Uterus (tissue), 4 donors: ENCODE measurements at places on chromosomes 1 and 21.

DNA sequence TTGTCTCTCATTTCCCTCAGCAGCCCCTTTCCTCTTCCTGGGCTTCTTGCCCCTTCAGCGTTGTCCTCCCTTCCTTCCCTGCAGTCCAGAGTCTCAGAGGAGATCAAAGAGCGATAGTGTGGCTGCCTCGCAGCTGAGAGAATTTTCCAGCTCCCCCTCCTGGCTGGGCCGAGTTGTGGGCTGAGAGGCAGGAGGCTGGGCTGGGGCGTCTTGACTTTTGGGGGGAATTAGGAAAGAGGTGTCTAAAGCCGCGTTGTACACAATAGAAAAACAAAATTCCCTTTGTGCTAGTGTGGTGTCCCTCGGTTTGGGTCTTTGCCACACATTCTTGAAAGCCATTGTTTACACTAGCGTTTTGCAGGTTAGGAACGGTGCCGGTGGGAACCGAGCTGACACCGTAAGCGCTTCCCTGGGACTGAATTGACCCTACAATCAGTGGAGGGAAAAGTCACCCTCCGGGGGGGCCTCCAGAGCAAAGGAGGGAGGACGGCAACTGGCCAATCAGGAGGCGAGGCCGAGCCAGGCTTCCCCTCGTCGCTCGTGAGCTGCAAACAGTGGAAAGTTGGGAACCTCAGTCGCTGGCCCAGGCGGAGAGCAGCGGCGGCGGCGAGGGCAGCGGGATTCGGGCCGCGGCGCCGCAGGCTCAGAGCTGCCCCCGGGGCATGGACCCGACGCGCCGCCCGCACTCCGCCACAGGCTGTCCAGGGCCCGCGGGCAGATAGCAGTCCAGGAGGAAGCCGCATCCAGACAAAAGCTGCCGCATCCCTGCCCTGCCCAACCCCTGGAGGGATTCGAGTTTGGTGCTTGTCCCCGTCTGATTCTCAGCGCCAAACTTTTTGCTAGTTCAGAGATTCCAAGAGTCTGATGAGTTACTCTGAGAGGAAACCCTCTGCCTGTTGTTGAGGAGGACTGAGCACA lies at the start of gene HMCN1:
Gene HMCN1 (plus strand): TSS at position 574 of the 918 bp plus-strand sequence. CDS start 389 bp downstream, outside the sequence.
- peak; percentile 68 for DNase-seq

DNA sequence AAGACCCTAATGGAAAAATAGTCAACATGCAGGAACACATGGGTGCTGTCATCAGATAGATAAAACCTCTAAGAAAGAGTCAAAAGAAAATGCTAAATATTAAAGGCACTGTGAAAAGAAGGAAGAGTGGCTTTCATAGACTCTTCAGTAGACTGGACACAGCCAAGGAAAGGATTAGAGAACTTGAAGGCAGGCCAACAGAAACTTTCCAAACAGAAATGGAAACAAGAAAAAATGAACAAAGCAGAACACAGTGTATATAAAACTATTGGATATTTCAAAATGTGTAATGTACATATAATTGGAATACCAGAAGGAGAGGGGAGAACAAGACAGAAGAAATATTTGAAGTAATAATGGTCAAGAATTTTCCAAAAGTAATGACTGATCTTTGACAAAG lies 431.9 kb downstream of the MATN1 start:
- no peak for DNase-seq

- DNase-seq, result no peak
These were observed 306.2 kb downstream of the PTPRU start for GRCh38 chr1:29542548-29542947.

DNA sequence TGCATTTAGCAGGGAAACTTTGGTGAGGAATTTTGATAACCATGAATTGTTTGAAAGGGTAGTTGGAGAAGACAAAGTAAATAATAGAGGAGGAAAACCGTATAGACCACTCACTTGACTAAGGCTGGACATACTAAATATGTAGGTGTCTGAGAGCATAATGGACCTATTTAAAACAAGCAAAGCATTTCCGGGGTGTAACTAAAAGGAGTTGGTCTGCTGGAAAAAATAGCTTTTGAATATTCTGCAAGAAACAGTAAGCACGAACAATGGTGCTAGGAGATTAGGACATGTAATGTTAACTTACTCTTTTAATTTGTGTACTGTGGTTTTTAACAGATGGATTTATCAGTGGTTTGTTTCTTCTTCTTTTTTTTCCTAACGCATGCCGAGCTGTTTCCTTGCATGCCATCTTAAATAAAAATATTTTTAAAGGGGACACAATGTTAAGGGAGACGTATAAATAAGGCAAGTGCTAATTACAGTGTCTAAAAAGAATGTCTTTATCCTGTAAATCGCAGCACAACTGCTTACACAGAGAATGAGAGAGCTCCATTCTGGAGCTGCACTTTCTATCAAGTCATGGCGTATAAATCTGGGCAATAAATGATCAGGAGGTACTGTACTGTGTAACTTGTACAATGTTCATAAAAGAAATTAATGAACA lies 492.1 kb downstream of the LMO4 start:
- DNase-seq, result no peak

- DNase-seq, result no peak
These were observed 345 bp downstream of the HPCAL4 start for GRCh38 chr1:39690794-39691382.

GRCh38 chr1:221880182-221880581 lies 138.3 kb upstream of the DUSP10 start:
- DNase-seq, result no peak

GRCh38 chr1:232504651-232505050 lies 125.3 kb downstream of the SIPA1L2 start:
- DNase-seq, result no peak

GRCh38 chr21:32567626-32568025 lies 17.7 kb downstream of the TCP10L start:
- no peak for DNase-seq

GRCh38 chr1:111742938-111743549 lies 3.8 kb upstream of the INKA2 start:
- DNase-seq, result no peak

DNA sequence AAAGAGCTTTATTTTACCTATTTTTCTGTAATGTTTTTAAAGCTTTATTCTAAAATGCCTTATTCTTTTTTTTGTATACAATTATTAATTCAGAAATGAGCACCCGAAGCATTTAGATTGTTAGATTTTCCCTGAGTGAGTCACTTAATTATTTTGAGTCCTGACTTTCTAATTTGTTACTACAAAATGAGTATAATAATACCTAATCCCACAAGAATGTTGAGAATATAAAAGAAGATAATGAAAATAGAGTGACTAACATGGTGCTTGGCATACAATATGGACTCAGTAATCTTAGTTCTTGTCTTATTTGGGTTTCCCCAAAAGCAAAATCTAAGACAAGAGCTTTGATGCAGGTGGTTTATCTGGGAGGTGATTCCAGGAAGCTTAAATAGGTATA lies 142.2 kb downstream of the LHX8 start:
- DNase-seq, result no peak

- DNase-seq, result no peak
These were observed 7.5 kb downstream of the RBM15 start for GRCh38 chr1:110346690-110347089.

GRCh38 chr1:220775240-220775853 lies 11.4 kb upstream of the MTARC1 start:
- DNase-seq, result no peak

DNA sequence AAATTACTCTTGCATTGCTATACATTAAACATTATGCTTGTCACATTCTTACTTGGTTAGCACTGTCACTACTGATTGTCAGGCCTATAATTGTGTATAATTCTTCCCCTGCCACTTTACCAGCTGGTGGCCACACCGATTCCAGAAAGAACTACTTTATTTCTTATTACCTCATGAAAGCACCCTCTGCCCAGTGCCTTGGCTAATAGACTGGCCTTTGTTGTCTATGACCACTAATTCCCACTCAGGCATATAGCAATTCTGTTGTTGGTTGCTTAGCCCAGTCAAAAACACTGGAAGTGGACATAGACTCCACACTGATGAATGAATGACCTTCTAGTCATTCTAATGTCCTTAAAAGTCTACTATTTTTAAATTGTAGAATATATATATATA lies 35.6 kb downstream of the MRPL39 start:
- no peak for DNase-seq

- no peak for DNase-seq
These were observed 22.7 kb downstream of the ABL2 start for GRCh38 chr1:179206812-179207211.

DNA sequence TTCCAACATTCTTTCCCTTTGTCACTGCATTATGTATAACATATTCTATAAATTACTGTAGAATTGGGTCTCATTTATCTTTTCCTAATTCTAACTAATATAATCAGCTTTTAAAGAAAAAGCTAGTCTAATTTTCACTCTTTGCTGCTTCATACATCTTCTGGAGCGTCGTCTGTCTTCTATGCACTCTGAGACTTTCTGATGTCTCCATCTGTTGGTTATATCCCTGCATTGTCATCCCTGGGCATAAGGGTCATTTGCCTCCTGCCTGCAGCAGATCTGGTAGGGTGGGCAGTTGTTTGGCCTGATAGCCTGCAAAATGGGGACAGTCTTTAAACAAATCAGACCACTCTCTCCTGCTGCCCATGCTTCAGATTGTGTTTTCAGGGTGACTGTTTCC lies 40.8 kb upstream of the DYNLT5 start:
- DNase-seq, result no peak

- DNase-seq, result no peak
These were observed 64.9 kb upstream of the KRTAP19-8 start for GRCh38 chr21:31103163-31103562.

- no peak for DNase-seq
These were observed 139.2 kb upstream of the CACNA1E start for GRCh38 chr1:181344091-181344490.

- DNase-seq, result peak; percentile 13
These were observed 156.5 kb downstream of the PEX14 start for GRCh38 chr1:10631121-10631810.

GRCh38 chr1:1948783-1949182 lies 29.7 kb upstream of the TMEM52 start:
- DNase-seq, result no peak

DNA sequence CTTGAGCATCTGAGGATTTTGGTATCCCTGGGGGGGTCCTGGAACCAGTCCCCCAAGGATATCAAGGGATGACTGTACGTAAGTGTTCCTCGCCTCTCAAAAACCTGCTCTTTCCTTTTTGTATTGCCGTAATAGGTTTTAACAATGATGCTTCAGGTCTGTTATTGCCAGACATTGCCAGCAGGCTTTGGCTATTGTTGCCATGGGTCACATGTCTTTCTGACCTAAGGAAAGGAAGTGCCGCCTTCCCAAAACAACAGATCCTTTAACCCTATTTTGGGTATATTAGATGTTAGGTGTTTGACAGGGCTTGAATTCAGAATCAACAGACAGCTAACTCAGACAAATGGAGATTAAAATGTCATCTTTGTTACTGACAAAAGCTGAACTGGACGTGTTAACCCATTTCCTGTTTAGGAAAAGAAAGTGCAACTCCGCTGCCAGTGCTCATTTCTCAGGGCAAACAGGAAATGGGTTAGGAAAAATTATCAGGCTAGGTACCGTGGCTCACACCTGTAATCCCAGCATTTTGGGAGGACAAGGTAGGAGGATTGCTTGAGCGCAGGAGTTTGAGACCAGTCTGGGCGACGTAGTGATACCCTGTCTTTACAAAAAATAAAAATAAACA lies 12.4 kb upstream of the PRPF38B start:
- DNase-seq, result no peak

GRCh38 chr1:8985915-8986813 lies 40.1 kb downstream of the SLC2A7 start:
- peak; percentile 55 for DNase-seq

GRCh38 chr21:44513389-44514217 lies 26.4 kb downstream of the KRTAP10-1 start:
- DNase-seq, result no peak

DNA sequence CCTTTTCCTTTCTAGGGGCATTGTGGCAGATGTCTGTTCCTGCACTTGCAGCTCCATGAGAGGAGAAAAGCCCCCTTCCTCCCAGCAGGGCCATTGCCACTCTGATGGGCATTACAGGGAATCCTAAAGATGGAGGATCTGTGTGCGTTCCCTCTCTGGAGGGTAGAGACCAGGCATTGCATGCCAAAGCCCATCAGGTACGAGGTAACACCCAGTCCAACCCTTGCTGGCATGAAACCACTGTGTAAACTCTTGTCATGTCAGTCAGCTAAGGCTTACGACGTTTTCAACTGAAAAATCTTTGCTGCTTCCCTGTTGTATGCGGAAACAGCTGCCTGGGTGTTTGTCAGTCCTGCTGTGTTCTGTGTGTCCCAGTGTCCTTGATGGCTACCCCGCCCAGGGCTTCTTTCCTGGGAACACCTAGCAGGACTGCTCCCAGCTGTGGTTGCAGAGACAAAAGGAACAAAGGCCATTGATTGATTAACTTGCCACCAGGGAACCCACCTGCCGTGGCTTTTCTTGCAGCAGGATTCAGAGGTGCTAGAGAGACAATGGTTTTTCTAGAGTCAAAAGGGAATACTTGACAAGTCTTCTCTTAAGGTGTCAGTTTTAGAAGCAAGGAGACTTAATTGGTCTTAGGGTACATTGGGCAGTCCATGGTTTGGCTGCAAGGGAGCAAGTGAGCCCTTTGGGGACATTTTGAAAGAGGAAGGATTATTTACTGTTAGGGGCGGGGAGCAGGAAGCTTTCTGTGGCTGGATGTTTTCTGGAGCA lies 24.6 kb downstream of the B3GALT5 start:
- DNase-seq, result no peak

DNA sequence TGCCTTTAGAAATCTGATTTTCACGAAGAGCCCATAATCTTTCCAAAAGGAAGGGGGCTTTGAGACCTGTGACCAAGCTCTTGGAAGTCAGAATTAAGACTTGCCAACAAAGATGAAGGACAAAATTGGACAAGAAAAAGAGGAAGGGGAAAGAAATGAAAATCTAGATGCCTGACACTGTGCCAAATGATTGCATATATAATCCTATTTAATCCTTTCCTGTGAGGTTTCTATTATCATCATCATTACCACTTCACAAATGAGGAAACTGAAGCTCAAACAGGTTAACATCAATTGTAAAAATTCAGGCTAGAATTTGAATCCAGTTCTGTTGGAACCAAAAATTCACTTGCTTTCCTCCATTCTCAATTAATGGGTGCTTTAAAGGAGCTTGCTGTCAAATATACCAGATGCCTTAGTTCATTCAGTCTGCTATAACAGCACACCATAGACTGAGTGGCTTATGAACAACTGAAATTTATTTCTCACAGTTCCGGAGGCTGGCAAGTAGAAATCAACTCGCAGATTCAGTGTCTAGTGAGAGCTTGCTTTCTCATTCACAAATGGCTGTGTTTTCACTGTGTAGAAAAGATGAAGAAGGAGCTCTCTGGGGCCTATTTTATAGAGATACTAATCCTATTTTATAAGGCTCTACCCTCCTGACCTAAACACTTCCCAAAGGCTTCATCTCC lies 197.5 kb upstream of the ST6GALNAC5 start:
- no peak for DNase-seq

- no peak for DNase-seq
These were observed 146.0 kb upstream of the JUN start for GRCh38 chr1:58929671-58930325.

DNA sequence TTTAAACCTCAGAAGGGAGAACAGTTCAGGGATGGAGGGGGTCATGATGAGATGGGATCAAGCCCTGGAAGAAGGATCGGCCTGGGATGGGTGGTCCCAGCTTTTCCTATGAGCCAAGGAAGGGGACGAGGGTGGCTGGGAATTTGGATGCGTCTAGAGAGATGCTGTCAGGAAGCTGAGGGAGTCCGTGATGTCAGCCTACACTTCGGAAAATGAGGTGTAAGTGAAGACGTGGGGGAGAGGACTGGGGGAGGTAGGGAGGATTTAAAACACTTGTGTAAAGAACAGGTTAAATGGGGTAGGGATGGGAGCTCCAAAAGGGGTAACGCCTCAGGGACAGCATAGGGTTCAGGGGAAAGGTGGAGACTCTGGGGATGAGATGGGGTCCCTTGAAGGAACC lies 27.5 kb downstream of the DLGAP3 start:
- DNase-seq, result no peak
